Bladder microvascular endothelial cell (primary cell): ENCODE measurements at places on chromosomes 4 and X. TPM values are rescaled to one million over a fixed set of nuclear protein-coding genes. Genes with fewer than 3 reads are reported as not detected.

The EDA2R gene
- total RNA-seq: 1.8 and 7.2 TPM in 2 replicates

The TLR2 gene
- 0.65 and 4.7 TPM in 2 replicates for total RNA-seq

The USP17L28 gene
- not detected in 2 replicates for total RNA-seq

The RBM47 gene
- total RNA-seq: under 0.01 TPM in 1 of 2 replicates, not detected in the other

The MAGEA10 gene
- not detected in 2 replicates for total RNA-seq

The PLAC1 gene
- under 0.01 TPM in 1 of 2 replicates, not detected in the other for total RNA-seq

The KIF4A gene
- 11.3 and 13.8 TPM in 2 replicates for total RNA-seq

The ZMAT1 gene
- total RNA-seq: 0.81 and 2.5 TPM in 2 replicates

The SSX4 gene
- total RNA-seq: not detected in 2 replicates

The TMEM144 gene
- total RNA-seq: 6.3 and 13.6 TPM in 2 replicates

The STPG2 gene
- 0.13 TPM in 1 of 2 replicates, not detected in the other for total RNA-seq

The CPZ gene
- under 0.01 TPM in 1 of 2 replicates, not detected in the other for total RNA-seq

The MAGEE2 gene
- total RNA-seq: not detected in 2 replicates

The STATH gene
- total RNA-seq: not detected in 2 replicates
